ENCODE measurements at places on chromosomes 1 and 21.

GRCh38 chr1:24867084-24867870 is 62.8 kb downstream of the RUNX3 start:
- no peak for DNase-seq

DNA sequence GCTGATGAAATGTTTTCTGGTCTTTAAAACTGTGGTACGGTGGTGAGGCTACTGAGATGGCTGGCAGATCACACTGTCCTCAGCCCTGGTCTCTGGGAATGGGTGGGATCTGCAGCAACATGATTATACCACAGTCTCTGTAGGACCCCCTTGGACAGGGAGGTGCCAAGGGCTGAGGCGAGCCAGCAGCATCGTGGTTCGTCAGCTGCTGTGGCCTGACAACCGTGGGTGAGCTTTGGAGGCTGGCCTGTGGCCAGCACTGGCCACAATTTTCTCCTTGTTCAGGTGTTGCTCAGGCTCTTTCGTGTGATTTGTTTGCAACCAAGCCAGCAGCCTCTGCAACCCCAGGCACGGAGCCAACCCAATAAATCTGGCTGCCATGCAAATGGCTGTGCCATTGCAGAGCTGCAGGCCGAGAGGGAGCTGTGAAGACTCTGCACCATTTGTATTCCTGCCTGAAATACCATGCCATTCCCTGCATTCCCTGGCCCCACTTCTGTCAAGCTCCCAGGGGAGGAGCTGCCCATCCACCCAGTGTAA is 70.9 kb downstream of the PCP4 start:
- no peak for DNase-seq

- DNase-seq = no peak
Measured at GRCh38 chr1:95340061-95340460, 106.1 kb downstream of the RWDD3 start.

DNA sequence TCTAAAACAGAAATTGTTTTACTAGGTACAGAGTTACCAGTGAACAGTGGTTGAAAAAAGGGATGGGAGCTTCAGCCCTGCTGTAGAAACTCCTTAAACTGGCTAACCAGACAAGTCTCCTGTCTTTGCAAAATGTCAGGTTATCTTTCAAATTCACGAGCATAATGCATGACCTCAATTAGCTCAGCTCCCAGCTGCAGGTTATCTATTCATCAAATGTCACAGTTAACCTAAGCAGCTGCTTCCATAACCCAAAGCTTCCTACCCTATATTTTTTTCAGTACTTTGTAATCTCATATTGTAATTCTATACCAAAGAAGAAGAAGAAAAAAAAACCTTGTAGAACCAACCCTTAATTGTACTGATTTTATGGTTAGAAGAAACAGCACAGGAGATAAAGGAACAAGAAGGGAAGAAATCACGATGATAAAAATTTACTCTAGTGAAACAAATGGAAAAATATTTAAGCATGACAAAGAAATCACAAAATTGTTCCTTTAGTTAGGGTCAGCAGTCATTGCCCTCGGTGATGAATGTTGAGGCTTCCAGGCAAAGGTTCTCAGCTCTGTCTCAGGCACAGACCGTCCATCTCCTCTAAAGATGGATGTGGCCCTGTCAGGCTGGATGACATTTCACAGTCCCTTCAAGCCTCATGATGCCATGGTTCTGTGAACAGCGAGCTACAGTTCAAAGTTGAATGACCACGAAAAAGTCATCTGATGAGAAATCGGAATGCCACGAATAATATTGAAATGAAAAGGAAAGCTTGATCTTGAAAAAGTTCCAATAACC is 95.9 kb downstream of the PLD5 start:
- DNase-seq = no peak

- DNase-seq = no peak
Measured at GRCh38 chr21:19621837-19622496, 1218.4 kb upstream of the TMPRSS15 start.

DNA sequence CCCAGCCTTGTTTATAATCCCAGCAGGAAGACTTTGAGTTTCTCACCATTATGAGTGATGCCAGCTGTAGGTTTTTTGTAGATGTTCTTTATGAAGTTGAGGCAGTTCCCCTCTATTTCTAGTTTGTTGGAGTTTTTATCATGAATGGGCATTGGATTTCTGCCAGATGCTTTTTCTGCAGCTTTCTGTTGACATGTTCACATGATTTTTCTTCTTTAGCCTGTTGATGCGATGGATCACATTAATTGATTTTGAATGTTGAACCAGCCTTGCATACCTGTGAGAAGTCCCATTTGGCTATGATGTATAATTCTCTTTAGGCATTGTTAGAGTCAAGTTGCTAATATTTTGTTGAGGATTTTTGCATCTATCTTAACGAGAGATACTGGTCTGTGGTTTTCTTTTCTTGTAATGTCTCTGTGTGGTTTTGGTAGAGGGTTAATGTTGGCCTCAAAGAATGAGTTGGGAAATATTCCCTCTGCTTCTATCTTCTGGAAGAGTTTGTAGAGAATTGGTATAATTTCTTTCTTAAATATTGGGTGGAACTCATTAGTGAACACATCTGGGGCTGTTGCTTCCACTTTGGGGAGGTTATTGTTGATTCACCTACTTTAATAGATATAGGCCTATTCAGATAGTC is 33.2 kb downstream of the ZBTB40 start:
- no peak for DNase-seq

DNA sequence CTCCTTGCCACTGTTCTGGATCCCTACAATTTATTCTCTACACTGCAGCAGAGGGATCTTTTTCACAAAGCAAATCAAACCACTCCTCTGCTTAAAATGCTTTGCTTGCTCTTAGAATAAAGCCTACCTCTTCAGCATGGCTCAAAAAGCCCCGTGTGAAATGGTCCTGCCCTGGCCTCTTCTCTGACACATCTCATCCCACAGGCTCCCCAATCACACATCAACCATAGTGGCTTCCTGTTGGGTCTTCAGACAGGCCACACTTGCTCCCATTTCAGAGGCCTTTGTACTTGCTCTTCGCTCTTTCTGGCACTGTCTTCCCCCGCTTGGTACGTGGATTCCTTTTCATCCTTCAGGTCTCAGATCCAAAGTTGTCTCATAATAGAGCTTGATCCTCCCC is 44.3 kb upstream of the PLXNA2 start:
- no peak for DNase-seq

- DNase-seq = no peak
Measured at GRCh38 chr1:1307261-1307922, 338 bp downstream of the ACAP3 start.

GRCh38 chr1:78647238-78647637 is 2.4 kb upstream of the IFI44 start:
- DNase-seq = no peak

DNA sequence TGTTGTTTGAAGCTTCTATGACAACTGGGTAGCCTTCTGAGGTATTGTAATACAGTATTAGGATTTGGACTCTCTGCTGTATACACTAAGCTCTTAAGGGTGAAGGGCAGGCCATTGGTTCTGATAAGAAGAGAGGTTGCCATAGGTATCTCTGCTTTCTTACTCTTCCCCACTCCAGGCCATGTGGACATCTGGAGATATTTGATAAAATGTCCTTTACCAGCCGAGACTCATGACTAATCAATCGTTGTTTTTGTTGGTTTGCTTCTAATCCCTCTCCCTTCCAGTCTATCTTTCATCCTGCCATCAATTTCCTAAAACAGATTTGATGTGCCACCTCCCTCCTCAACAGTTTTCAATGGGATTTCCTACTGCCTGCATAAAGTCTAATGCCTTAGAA is 64.6 kb upstream of the WDR26 start:
- no peak for DNase-seq

DNA sequence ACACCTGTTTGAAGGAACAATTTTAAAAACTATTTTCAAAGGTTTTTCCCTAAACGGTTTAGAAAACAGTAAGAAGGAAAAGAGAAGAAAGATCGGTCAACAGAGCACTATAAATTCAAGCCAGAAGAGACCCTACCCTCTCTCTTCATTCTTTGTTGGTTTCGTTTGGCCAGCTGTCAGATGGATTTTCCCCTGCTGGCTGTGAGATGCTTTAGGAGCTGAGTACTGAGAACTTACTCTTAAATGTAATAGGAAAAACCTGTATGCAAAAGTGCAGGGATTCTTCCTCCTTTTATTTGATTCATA is 1.3 kb upstream of the TXNIP start:
- DNase-seq = no peak

DNA sequence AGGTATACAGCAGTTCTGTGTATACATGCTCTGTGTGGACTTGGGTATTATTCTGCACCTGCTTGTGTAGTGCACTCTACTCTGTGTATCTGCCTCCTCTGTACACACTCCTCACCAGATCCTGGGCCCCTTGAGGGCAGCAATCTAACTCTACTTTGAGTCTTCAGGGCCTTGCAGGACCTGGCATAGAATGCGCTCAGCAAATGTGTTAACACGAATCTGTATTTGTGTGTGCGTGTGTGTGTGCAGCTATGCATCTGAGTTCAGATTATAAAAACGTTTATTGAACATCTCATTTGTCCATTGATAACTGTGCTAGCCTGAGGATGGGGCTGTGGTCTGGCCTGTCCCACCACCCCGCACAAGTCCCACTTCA is 3.9 kb upstream of the MEF2D start:
- no peak for DNase-seq

DNA sequence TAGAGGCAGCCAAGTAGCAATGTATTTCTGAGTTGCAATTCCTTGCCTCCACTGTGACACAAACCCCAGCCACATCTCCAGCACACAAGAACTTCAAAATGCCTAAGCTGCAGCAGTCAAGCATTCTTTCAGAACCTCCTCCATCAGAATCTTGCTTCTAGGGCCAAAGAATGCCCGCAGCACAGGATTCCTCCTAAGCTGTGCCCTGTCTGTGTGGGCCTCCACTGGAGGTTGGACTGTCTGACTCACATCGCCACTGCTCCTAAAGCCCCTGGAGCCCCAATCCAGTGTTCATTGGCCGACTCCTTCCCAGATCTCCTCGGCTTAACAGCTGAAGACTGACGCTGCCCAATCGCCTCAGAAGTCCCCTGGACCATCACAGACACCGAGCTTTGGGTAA is 43.2 kb upstream of the SERTAD4 start:
- no peak for DNase-seq

- DNase-seq = no peak
Measured at GRCh38 chr1:50976111-50976889, 6.3 kb downstream of the CDKN2C start.

- DNase-seq = no peak
Measured at GRCh38 chr1:15256584-15256983, 9.6 kb downstream of the FHAD1 start.

GRCh38 chr1:17119076-17119772 is at the start of gene PADI2:
Gene PADI2, minus strand, starts transcription at chr1:17119451. Its CDS starts 80 bp downstream, at chr1:17119371.
- DNase-seq = peak; percentile 30

- no peak for DNase-seq
Measured at GRCh38 chr1:107225706-107226105, 84.9 kb downstream of the NTNG1 start.

DNA sequence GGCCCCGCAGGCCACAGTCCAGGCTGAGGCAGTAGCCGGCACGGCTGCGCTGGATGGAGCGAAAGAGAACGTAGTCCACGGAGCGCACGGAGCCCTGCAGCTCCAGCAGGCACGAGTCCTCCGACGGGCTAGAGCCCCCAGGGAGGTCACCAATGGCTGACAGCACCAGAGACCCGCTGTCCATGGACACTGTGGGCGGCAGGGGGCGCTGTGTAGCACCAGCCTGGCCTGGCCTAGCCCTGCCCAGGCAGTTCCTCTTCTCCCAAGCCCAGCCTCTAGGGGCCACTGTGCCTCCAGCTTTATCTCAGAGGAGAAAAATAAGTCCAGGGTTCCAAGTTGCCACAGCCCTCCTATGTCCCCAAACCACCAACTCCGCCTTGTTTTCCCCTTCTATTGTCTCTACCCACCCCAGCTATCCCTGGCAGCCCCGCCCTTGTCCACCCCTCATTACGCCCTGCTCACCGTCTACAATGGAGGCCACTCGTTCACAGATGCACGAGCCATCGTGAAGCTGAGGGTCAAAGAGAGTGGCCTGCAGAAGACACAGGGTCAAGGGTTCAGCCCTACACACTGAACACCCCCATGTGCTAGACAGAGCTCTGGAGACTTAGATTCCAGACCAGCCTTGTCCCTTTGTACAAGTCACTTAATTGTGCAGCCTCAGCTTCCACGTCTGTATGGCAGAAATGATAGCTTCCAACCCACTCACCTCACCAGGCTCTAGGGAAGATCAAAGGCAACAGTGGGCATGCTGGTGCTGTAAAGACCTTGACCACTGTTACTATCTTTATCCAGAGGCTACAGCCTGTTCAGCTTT is 4.4 kb downstream of the ENTREP3 start:
- DNase-seq = peak; percentile 93

GRCh38 chr1:93111065-93111464 is 32.0 kb downstream of the MTF2 start:
- DNase-seq = no peak

- DNase-seq = no peak
Measured at GRCh38 chr1:94101613-94102525, 19.1 kb downstream of the ABCA4 start.

DNA sequence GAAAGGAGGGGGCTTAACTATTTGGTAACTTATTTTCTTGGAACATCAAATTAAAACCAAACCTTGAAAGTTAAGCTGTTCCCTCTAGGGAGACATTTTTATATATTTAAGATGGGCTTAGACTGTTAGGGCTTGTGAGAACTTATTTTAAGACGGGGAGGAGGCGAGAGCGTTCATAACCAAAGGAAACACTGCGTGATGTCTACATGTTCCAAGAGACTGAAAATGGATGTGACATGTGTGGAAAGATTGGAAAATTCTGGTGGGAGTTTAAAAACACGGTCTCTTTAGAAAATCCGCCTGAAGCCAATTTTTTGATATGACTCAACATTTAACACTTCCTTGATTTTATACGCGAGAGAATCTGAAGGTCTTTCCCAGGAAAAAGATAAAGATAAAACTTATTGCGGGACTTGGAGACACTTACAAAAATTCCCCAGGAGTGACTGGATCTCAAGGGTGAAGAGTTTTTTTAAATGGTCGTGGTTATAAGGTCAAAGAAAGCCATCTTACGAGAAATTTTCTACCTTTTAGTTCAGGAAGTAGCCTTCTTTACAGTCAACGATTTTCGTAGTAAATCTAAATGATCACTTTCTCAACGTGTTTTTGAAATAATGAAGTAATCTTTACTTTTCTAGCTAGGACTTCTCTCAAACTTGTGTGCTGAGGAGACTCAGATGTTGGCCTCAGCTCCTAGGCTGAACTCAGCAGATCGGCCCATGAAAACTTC is 828 bp downstream of the PNRC2 start:
- no peak for DNase-seq

DNA sequence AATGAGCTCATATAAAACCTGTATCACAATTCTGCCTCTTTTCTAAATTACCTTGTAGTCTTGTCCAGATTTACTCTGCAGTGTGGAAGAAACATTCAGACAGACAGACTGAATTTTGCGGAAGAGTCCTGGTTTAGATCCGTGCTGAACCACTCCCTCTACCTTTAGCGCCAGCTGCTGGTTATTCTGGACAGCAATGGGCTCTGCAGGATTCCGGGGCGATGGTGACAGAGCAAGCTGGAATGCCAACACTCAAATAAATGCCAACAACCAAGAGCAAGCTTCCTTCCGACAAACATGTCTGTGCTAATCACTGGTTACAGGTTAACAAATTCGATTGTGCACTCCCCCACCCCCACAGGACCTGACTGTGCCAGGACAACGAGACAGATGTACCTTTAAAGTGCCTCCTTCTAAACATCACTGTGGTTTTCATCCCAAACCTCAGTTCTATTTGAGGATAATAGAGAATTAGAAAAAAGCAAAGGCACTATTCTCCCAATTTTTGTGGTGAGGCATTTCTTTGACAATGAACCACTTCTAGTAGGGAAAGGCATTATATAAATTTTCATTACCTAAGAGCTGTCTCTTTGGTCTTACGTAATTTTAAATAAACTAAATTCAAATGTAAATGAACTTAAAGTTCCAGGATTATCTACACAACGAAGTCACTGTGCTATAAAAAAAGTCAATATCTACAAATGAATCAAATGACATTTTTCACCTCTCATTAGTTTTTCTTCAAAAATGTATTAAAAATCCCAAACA is 90.4 kb downstream of the INTS7 start:
- DNase-seq = no peak
